Left cardiac atrium (tissue), 4 donors: ENCODE measurements at places on chromosomes 12 and 14. TPM values are rescaled to one million over a fixed set of nuclear protein-coding genes. Genes with fewer than 3 reads are reported as not detected.

- DNase-seq: no peak
Observed at GRCh38 chr12:12008931-12009611, 61.7 kb upstream of the BCL2L14 start.

The RASSF8 gene
- 81.4 TPM for total RNA-seq

DNA sequence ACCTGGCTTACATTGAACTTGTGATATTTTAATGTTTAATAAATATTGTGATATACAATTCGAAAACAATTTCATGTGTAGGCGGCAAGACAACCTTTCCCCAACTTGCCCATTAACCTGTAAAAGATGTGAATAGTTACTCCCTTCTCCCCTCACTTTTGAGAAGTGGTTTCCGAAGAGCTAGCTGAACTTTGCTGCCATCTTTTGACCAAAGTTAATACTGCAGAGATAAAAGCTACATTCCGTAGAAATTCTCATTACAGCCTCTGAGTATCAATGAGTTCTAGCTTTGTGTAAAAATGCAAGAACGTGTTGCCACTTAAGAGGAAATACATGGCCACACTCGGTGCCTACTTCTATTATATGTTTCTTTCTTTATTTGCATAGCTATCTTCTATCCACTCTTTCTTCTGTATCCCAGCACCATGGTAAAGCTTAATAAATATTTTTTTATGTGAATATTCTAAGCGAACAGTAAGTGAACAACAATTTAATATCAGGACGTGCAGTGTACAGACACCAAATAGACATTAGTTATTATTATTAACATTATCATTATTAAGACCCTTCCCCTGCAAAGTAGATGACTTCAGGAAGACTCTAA, 105.1 kb upstream of the TMEM260 start:
- DNase-seq: no peak

- DNase-seq: no peak
Observed at GRCh38 chr12:125552295-125552694, 487.1 kb downstream of the AACS start.

The OR4K14 gene
- not detected for total RNA-seq
